Activated T-cell treated with anti-CD3 and anti-CD28 coated beads, Interleukin-2, amount 50 U/mL, for 72 hours (primary cell): ENCODE measurements at places on chromosomes 13 and 19. TPM values are rescaled to one million over a fixed set of nuclear protein-coding genes. Genes with fewer than 3 reads are reported as not detected.

GRCh38 chr19:38228491-38229439 is 4.7 kb upstream of the DPF1 start:
- no peak for DNase-seq

DNA sequence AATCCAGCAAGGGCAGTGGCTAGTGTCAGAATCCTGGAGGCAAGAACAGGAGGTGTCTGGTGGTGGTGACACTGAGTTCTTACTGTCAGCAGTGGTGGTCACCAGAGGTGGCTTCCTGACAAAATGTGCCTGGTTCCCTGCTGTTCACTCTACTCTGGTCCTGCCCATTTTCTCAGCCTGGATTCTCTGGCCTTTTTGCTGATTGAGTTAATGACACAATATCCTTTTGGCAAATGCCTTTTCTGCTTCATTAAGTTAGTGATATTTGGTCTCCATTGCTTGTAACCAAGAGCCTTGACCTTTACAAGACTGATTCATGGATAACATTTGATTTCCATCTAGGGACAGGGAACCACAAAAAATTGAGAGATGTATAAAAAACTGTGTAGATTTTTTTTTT is 51.1 kb downstream of the RFC3 start:
- DNase-seq = no peak

ZNF792 gene
- 9.1 TPM for total RNA-seq

MBD3L5 gene
- total RNA-seq = not detected

DNA sequence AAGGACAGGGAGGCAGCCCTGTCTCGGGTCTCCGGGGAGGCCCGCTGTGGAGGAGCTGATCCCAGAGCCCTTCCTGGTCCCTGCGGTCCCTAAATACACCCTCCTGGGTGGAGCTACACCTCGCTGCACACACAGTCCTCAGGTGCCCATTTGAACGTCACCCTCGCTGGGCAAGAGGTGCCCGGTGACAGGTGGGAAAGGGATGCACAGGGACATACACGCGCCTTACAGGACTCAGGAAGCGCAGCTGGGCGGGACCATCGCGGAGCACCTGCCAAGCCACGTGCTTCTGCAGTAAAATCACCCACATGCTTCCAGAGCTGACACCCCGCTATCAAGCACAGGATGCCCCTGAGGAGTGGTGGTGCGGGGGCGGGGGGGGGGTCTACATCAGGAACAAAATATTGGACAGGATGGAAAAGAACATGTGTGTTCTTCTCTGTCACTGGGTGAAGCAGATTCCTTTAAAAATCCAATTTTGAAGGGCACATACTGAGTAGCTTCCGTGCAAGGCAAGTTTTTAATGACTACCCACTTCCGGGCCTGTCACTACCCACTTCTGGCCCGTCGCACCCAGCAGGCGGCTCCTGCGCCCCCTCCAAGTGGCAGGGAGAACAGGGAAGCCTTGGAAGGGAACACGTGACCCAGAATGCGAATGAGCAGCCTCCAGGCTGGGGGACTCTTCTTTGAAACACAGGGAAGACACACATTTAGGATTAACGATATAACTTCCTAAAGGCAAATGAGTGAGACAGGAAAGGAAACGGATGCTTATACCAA is 78.9 kb downstream of the COL4A1 start:
- DNase-seq = no peak

GRCh38 chr19:10295305-10295846 is 5.6 kb downstream of the ICAM5 start:
- peak; percentile 78 for DNase-seq

DNA sequence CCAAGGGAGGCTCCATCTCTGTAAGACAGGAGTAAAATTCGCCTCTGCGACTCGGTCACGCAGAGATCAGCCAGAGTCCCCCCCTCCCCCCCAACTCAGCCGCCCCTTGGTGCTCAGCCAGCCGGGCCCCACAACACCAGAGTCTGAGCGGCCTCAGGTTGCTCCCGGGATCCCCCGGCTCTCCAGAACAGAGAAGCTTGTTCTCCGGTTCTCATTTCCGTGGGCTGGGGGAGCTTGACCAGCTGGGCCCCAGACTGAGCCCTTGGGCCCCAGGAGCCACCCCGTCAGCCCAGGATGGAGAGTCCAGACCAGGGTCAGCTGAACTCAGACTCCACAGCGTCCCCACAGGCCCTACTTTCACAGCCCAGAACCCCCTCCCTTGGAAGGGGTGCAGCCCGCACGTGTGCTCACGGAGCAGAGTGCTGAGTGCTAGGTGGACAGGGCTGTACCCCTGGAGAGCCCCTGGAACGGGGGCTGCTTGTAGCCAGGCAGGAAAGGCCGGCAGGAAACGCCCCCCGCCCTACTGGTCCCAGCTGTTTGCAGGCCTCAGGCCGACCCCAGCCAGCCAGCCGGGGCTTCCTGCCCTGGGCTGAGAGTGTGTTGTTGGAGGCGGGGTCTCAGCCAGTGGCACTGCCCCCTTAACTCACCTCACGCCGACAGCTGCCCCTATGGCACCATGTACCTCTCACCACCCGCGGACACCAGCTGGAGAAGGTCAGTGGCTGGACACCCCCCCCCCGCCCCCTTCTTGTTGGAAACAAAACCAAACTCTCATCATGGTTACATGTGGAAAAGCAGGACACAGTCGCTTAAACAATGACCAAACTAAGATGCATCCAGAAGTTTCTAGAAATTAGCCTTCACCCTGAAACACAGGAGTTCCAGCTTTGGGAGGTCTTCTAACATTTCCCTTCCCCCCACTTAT is 44.4 kb downstream of the COMP start:
- DNase-seq = no peak

- peak; percentile 53 for DNase-seq
These were observed 23.2 kb downstream of the RFX2 start for GRCh38 chr19:6087074-6087571.

- no peak for DNase-seq
These were observed 3.1 kb downstream of the XRCC1 start for GRCh38 chr19:43572171-43572588.

DNA sequence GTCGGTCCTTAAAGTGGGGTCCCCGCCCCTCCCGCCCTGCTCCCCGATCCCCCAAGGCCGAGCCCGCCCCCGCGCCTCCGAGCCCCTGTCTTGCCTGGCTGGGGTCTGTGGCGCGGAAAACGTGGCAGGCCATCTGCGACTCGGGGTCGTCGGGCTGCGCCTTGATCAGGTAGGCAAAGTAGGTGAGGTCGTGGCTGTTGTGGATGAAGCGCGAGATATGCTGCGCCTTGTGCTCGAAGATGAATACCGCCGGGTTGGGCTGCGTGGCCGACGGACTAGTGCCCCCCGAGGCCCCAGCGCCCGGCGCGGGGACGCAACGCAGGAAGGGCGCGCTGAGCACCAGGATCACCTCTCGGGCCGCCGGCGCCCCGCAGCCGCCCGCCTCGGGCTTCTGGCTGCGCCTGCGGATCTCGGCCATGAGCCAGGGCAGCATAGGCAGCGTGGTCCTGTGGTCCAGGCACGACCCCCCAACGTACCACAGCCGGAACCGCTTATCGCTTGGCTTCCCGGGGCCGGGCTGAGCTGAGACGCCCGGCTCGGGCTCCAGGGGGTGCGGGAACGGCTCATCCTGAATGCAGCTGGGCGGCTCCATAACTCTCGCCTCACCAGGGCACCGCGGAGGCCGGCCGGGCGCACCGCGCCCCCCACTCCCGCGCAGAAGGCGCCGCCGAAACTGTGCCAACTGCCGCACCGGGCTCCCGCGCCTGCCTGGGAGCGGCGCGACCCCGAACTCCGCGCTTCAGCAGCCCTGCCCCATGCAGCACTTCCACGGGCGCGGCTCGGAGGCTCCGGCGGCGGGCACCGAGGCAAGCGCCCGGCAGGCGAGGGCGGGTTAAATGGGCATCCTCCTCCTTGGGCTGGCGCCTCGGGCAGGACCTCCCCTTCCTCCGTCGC is 546 bp downstream of the TBC1D4 start:
- DNase-seq = peak; percentile 34

PRSS57 gene
- not detected for total RNA-seq

PTGIR gene
- 47.1 TPM for total RNA-seq

MCF2L gene
- 11.8 TPM for total RNA-seq

GRCh38 chr13:23411706-23412105 is 21.8 kb downstream of the SACS start:
- no peak for DNase-seq

DNA sequence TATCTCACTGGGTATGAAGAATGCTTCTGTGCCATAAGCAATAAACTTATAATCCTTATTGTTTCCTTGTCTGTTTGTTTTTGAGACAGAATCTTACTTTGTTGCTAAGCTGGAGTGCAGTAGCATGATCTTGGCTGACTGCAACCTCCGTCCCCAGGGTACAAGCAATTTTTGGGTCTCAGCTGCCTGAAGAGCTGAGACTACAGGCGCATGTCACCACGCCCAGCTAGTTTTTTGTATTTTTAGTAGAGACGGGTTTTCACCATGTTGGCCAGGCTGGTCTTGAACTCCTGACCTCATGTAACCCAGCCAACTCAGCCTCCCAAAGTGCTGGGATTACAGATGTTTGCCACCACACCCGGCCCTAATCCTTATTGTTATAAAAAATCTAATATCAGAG is 112.5 kb downstream of the MYO16 start:
- DNase-seq = no peak

GRCh38 chr13:22499919-22500318 is 680.9 kb upstream of the SGCG start:
- no peak for DNase-seq

GRCh38 chr19:9610484-9611113 is 10.4 kb downstream of the ZNF561 start:
- no peak for DNase-seq

DNA sequence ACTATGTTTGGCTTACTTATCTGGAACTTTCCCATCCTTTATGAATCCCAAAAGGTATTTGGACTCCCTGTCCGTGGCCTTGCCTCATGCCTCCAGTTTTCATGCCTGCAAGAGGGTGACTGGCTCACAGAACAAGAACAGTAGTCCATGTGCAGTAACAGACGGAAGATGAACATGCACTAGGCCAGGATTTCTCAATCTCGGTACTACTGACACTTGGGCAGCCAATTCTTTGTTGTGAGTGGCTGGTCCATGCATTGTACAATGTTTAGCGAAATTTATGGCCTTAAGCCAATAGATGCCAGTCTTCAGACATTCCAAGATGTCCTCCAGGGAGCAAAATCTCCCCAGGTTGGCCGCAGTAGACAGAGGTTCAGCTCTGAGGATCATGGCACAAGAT is 61.9 kb downstream of the DOCK9 start:
- no peak for DNase-seq

DNA sequence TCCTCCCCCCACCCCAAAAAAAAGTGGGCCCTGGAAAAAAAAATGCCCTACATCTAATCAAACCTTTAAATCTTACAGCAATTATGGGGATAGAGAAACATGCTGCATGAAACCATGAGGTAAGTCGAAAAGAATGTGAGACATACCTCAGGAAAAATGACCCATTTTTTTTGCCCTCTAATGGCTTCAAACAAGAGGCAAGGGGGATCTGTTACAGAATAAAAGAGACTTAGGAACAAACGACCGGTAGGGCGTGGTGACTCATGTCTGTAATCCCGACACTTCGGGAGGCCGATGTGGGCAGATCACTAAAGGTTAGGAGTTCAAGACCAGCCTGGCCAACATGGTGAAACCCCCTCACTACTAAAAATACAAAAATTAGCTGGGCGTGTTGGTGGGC is 8.4 kb downstream of the RGL3 start:
- DNase-seq = no peak

DNA sequence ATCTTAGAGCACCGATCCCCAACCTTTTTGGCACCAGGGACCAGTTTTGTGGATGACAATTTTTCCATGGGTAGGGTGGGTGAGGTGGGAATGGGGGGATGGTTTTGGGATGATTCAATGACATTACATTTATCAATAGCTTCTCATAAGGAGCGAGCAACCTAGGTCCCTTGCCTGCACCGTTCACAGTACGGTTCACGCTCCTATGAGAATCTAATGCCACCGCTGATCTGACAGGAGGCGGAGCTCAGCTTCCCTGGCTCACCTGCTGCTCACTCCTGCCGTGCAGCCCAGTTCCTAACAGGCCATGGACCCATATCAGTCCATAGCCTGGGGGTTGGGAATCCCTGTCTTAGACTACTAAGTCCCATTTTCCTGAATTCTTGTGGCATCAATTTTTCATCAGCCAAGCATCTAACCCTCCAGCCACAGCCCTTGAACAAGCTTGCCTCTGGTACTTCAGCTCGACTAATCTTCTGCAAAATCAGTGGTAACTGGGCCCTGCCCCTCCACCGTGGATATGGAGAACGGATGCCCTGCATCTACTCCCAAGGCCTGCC is 37.0 kb upstream of the MAP3K10 start:
- DNase-seq = no peak

KIR2DL1 gene
- 0.24 TPM for total RNA-seq

- DNase-seq = no peak
These were observed 73.1 kb upstream of the MTIF3 start for GRCh38 chr13:27523346-27524073.

LINGO3 gene
- total RNA-seq = not detected

DNA sequence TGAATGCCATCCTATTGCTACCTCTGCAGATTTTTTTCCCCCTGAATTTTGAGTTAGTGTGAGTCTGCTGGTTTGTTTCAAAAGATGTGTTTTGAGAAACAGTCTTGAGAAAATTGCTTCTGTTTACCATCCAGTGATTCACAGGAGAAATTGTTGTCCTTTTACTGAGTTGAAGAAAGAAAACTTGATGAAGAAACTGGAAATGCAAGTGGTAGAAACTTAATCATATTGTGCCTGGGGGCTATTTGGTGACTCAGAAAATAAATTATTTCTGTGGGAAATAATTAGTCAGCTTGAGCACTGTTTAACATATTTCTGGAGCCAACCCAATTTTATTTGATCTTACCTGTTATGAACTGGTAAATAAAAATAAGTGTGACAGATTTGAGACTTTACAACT is 35.4 kb downstream of the PAN3 start:
- DNase-seq = no peak

GRCh38 chr13:113483504-113484293 is 6.8 kb downstream of the DCUN1D2 start:
- no peak for DNase-seq

GRCh38 chr19:39996218-39996810 is 546 bp upstream of the ZNF546 start:
- peak; percentile 64 for DNase-seq

AMER2 gene
- total RNA-seq = 0.02 TPM

TSHZ3 gene
- total RNA-seq = 3.0 TPM

- DNase-seq = no peak
These were observed 15.6 kb downstream of the KCTD4 start for GRCh38 chr13:45185286-45185685.

DNA sequence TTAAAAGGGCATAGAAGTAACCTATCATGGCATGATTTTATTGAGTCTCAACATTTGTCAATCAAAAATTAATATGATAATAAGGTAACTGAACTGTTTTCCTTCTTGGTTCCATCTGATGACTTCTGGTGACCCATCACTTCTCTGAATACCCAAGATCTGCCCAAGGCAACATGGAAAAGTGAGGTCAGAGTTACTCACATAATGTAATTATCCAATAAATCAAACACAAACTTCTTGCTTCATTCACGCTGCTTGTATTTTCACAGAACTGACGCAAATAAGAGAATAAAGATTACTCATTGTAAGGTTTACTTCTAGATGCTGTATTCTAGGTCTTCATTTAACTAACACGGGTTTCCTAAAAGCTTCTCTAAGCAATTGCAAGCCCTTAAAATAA is 361.6 kb downstream of the RBM26 start:
- DNase-seq = no peak
